Nasal cavity respiratory epithelium epithelial cell of viscerocranial mucosa (primary cell): ENCODE measurements at places on chromosomes 12 and 14. TPM values are rescaled to one million over a fixed set of nuclear protein-coding genes. Genes with fewer than 3 reads are reported as not detected.

The IQSEC3 gene
- under 0.01 TPM in 2 replicates for total RNA-seq

The ADGRD1 gene
- not detected in 2 replicates for total RNA-seq

The SLC16A7 gene
- 4.4 and 16.2 TPM in 2 replicates for total RNA-seq

The RXYLT1 gene
- total RNA-seq: 20.8 and 23.8 TPM in 2 replicates

The CEP170B gene
- total RNA-seq: 37.6 and 72.1 TPM in 2 replicates

The POTEM gene
- not detected in 2 replicates for total RNA-seq

The FGF6 gene
- not detected in 2 replicates for total RNA-seq

The TECPR2 gene
- total RNA-seq: 6.8 and 19.2 TPM in 2 replicates

The STON2 gene
- 96.0 and 456 TPM in 2 replicates for total RNA-seq

The PPP1R36 gene
- 0.34 and 0.50 TPM in 2 replicates for total RNA-seq

The ADAM20 gene
- 0.68 and 2.5 TPM in 2 replicates for total RNA-seq

The DHH gene
- under 0.01 TPM in 1 of 2 replicates, not detected in the other for total RNA-seq

The CDKN3 gene
- 0.28 and 5.5 TPM in 2 replicates for total RNA-seq

The TOGARAM1 gene
- total RNA-seq: 11.3 and 19.4 TPM in 2 replicates

The GLS2 gene
- 2.8 and 7.2 TPM in 2 replicates for total RNA-seq

The RNF212B gene
- total RNA-seq: not detected in 2 replicates

The BHLHE41 gene
- under 0.01 and 1.1 TPM in 2 replicates for total RNA-seq

The C3AR1 gene
- 0.14 TPM in 1 of 2 replicates, not detected in the other for total RNA-seq

The DTX3 gene
- 3.1 and 7.0 TPM in 2 replicates for total RNA-seq

The CACNA1C gene
- total RNA-seq: under 0.01 TPM in 1 of 2 replicates, not detected in the other

The CCDC177 gene
- not detected in 2 replicates for total RNA-seq

The GPR65 gene
- not detected in 2 replicates for total RNA-seq

The RNASE7 gene
- total RNA-seq: 19.9 and 33.8 TPM in 2 replicates

The CCDC38 gene
- under 0.01 TPM in 1 of 2 replicates, not detected in the other for total RNA-seq

The TAS2R19 gene
- total RNA-seq: 0.34 and 7.6 TPM in 2 replicates

The RNU7-1 gene
- not detected in 2 replicates for total RNA-seq

The KLRD1 gene
- total RNA-seq: under 0.01 and 0.50 TPM in 2 replicates

The CHGA gene
- under 0.01 TPM in 1 of 2 replicates, not detected in the other for total RNA-seq

The TRMT5 gene
- 17.8 and 27.5 TPM in 2 replicates for total RNA-seq

The PIK3C2G gene
- 0.28 and 1.7 TPM in 2 replicates for total RNA-seq
